ENCODE measurements at places on chromosomes 16 and 17.
A peak's percentile ranks its signal among the peaks of the same experiment; 100 is the strongest.

- no peak for DNase-seq
These were observed 82.8 kb upstream of the NOG start for GRCh38 chr17:56510554-56511342.

DNA sequence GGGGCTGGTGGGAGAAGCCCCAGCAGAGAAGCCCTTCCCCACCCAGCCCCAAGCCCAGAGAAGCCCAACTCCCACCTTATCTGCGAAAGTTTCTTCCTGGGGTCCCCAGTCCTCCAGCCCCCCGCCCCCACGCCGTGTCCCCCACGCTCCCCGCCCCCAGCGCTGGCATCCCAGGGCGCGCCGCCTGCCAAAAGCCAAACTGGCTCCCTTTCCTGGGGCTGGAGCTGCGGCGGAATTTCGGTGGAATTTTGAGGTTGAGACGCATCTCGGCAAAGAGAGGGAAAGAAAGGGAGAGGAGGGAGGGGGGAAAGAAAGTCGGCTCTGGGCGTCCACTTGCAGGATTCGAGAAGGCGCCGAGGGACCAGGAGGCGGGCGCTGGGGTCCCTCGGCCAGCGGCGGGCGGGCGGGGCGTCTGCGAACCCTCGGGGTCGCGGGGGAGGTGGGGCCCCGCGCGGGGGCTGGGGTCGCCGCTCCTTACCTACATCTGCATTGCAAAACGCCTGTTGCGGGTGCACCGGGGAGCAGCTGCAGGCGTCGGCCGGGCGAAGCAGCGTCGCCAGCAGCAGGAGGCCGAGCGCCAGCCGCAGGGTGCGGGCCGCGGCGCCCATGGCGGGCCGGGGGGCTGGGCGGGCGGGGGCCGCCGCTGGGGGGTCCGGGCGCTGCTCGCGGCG, 571 bp downstream of the TIMP2 start:
- DNase-seq: no peak

- DNase-seq: no peak
These were observed 13.5 kb upstream of the ADAM11 start for GRCh38 chr17:44745301-44745700.

GRCh38 chr17:48237456-48237855, 129.9 kb downstream of the SNX11 start:
- no peak for DNase-seq

GRCh38 chr16:57127836-57128235, 35.5 kb downstream of the CPNE2 start:
- no peak for DNase-seq

GRCh38 chr17:51118330-51119195, 2.1 kb downstream of the SPAG9 start:
- DNase-seq: no peak

GRCh38 chr17:19724501-19725420, 8.4 kb upstream of the SLC47A2 start:
- DNase-seq: peak; percentile 43

- DNase-seq: no peak
These were observed 46.1 kb downstream of the ARHGAP17 start for GRCh38 chr16:24969071-24969470.

GRCh38 chr16:55588799-55589198, 22.3 kb downstream of the CAPNS2 start:
- no peak for DNase-seq

GRCh38 chr17:83201206-83202001, 122.0 kb downstream of the METRNL start:
- no peak for DNase-seq

- DNase-seq: no peak
These were observed 606.2 kb downstream of the WWOX start for GRCh38 chr16:78705694-78706093.

GRCh38 chr17:31680126-31680525, 178.9 kb downstream of the COPRS start:
- DNase-seq: peak; percentile 2

- DNase-seq: no peak
These were observed 7.8 kb downstream of the RARA start for GRCh38 chr17:40316571-40317344.

- no peak for DNase-seq
These were observed 270.1 kb downstream of the SOX9 start for GRCh38 chr17:72390675-72391508.

DNA sequence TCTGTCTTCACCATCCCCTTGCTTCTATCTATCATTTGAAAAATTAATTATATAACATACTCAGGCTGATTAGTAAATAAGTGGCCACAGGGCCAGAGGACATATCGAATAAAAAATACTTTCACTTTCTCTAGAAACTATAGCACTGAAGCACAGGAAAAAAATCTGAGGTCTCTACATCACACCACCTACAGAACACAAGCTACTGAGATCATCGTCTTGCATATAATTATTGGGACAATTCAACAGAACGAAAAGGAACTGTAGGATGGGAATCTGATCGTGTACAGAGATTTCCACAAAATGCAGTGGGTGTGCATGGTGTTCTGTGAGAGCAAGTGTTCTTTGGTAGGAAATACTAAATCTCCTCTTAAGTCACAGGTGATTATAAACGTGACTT, 289.6 kb upstream of the ERCC4 start:
- no peak for DNase-seq

- no peak for DNase-seq
These were observed 1.9 kb downstream of the HS3ST2 start for GRCh38 chr16:22815863-22816262.

GRCh38 chr17:64200080-64201032, 62.7 kb downstream of the TEX2 start:
- DNase-seq: no peak

DNA sequence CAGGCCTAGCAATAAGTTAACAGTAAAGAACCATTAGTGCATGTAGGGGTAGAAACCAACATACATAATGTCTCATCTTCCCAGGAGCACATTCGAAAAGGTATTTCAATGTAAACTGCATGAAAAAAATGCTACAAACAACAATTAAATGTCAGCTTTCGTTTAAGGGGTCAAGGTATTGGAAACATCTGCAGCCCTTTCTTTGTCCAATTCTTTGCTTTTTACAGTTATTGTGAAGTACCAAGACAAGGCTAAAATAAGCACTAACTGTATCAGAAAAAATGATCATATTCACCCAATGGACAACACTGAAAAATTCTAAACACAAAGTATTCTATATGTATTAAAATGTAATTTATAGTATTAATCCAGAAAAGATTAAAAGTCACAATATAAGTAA, 37.9 kb downstream of the GPATCH8 start:
- DNase-seq: no peak

GRCh38 chr17:75587675-75588595, at the start of gene MYO15B:
Gene MYO15B (plus strand): TSS chr17:75587800. CDS start chr17:75588058, 258 bp downstream.
- peak; percentile 31 for DNase-seq

DNA sequence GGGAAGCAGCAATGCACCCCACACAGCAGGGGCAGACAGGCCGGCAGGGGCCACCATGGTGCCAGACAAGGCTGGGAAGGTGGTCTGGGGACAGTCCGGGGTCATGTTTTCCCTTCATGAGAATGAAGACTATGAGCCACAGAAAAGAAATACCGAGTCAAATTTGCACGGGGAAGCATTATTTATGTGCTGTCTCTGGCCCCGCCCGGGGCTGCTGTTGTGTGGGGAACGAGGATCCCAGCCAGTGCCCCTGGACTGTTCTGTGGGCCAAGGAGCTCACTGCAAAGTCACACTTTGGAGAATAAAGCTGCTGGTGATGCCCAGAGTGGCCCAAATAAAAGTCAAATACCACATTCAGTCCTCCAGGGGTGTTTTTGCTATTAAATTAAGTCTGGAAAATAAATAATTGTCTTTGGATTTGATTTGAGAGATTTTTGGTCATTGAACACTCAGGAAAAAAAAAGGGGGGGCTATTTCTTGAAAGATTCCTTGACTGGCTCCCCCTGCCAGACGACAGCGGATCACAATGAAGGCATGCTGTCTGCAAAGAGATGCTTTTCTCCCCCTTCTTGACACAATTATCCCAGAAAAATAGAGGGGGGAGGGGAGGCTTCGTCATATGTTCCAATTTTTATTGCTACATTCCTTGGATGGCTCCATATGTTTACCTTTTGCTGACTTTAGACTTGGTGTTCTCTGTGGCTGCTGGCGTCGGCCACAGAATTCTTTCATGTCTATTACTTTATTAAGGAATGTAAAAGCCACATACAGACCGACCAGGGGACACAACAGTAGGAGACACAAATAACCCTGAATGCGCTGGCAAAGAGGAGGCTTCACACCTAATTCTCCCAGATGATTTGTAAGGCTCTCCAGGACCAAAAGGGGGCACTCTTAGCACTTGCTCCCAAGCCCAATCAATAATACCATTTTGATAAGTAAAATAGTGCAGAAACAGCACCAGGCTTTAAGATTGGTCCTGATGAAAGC, 27.1 kb upstream of the ANKFN1 start:
- no peak for DNase-seq

- DNase-seq: no peak
These were observed 58.7 kb downstream of the LITAF start for GRCh38 chr16:11528053-11528452.

DNA sequence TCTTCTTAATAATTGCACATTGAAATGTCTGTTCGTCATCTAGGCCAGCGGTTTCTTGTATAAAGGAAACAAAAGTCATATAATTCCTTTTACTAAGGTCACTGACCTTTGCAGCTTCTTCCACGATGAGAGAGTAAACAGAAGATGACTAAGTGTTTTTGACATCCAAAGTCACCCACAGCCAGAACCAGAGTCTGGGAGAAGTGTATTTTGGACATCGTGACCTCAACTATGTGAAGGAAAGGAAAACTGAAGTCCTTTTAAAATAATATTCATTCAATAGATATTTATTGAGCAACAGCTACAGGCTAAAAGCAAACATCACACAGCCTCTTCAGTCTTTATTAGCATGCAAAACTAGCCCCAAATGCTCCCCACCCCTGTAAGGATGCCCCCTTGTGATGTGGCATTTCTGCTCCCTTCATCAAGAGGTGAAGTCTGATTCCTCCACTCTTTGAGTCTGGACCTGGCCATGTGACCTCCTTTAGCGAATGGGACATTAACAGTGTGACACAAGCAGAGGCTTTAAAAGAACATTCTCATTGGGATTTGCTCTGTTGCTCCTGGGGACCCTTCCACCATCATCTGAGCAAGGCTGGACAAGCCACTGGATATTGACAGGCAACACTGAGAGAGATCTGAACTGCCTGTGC, 8.1 kb upstream of the PMP22 start:
- no peak for DNase-seq

GRCh38 chr17:83196024-83196365, 116.6 kb downstream of the METRNL start:
- DNase-seq: no peak

- no peak for DNase-seq
These were observed 1.7 kb upstream of the ANKRD13B start for GRCh38 chr17:29591146-29591736.

- peak; percentile 1 for DNase-seq
These were observed 225.1 kb upstream of the CA10 start for GRCh38 chr17:52383493-52384100.

Measured in stimulated activated CD4-positive, alpha-beta T cell treated with anti-CD3 and anti-CD28 coated beads, Interleukin-12 subunit alpha, Interleukin-12 subunit beta, amount 100 ng/mL, for 24 hours (primary cell).